ENCODE measurements at places on chromosomes 6 and 20.

- DNase-seq: no peak
Observed at GRCh38 chr6:154909821-154910220, 85.3 kb upstream of the TIAM2 start.

DNA sequence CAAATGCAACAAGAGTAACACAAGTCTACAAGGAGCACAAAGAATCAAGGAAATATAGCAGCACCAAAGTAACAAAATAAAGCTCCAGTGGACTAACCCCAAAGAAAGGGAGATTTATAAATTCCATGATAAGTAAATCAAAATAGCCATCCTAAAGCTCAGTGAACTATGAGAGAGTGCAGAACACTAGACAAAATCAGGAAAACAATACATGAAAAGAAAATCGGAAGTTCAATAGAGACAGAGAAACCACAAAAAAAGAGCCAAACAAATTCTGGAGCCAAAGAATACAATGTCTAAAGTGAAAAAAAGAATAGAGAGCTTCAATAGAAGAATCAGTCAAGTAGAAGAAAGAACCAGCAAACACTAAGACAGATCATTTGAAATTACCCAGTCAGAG, 247.3 kb upstream of the TENT5A start:
- no peak for DNase-seq

DNA sequence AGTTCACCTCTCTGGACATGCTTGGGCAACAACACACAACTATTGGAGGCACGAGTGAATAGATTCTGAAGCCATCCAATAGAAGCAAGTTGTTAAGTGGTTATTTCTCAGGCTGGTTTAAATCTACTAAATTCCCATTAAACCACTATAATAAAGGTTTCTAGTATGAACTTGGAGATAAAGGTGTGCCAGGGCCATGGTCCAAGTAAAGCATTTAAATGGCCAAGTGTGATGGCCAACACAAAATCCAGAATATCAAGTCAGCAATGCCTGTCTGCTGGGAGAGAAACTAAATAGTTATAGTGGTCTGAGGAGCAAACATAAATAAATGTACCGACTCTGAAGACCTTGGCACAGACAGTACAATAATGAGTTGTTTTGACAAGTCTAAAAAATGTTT, 294.3 kb upstream of the STXBP5 start:
- no peak for DNase-seq

GRCh38 chr6:41731561-41732086, 3.8 kb downstream of the TFEB start:
- DNase-seq: no peak

DNA sequence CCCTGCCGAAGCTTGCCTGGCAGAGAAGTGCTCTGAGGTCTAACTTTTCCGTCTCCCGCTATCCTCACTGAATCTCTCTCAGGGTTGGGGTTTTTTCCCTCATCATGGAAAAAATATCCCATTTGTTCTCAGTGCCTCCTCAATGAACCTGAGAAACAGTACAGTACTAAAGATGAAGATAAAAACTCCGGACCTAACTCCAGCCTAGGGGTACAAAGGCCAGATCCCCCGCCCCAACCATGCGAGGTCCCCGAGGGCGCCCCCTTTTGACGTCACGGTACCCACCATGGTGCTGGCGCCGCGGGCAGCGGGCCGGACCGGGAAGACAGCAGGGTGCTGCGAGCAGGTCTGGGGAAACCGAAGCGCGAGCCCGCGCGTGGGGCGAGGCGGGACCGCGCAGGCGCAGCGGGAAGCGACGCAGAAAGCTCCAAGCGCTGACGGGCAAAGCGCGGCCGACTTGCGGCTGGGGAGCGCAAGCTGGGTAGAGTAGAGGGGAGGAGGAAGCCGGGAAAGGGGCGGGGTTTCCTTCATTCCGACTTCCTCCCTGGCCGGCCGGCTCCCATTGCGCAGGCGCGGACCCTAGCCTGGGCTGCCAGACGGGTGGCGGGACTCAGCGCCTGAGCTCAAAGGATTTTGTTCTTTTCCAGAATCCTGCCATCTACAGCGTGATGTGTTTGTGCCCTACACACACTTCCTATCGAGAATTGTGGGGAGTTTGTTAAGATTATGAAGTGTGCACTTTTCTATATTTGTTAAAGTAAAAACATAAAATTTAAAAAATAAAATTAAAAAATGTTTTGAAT, at the start of gene LSM2:
TSS of gene LSM2 (minus strand) at position 497 of the 803 bp plus-strand sequence. CDS start at position 288, 209 bp downstream.
- DNase-seq: peak; percentile 96

Data from RWPE2 (cell line).